ENCODE measurements at places on chromosomes 12 and 14.

DNA sequence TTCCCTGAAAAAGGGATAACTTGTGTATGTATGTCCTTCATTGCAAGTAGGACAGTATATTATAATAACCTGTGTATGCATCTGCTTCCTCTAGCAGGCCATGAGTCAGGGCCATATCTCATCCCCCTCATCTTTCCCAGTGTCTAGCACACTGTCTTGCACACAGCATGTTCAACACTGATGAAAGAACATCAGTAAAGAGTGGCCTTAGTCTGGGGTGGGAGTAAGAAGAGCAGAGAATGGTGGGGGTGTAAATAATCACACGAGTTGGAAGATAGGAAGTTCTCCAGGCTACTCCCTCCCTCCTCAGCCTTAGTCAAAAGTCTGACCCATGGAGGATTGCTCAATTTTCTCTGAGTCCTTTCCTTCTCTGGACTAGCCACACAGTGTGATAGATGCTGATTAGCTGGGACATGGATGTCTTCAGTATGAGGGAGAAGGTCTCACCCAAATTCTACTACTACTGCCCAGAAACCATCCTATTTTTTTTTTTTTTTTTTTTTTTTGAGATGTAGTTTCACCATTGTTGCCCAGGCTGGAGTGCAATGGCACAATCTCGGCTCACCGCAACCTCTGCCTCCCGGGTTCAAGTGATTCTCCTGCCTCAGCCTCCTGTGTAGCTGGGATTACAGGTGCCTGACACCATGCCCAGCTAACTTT lies 14.6 kb upstream of the SP1 start:
- DNase-seq: no peak

GRCh38 chr14:73105727-73106126 lies 30.6 kb upstream of the PSEN1 start:
- no peak for DNase-seq

DNA sequence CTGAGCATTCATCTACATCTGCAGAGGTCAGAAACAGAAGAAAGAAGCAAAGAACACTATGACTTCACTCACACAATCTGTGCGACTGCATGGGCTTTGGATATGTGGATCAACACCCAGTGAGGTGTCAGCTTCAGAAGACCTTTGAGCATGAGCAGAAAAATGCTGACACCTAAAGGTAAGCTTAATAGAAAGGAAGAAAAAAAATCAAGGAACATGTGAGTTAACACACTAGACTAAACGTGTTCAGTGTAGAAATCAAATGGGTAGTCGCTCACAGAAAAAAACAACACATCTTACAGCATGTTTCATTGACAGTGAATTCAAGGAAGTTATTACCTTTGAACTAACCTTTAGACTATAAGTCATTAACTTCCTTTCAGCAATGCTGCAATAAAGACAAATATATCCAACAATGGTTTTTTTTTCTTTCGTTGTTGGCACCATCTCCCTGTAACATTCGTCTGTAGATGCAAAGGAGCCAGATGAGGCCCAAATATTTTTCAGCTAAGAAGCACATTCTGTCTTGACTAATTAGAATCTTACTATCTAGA lies 30.9 kb downstream of the RTRAF start:
- DNase-seq: no peak

- no peak for DNase-seq
Observed at GRCh38 chr12:132180648-132181546, 36.6 kb downstream of the NOC4L start.
